ENCODE measurements at places on chromosomes 12 and 14.
A peak's percentile ranks its signal among the peaks of the same experiment; 100 is the strongest.

DNA sequence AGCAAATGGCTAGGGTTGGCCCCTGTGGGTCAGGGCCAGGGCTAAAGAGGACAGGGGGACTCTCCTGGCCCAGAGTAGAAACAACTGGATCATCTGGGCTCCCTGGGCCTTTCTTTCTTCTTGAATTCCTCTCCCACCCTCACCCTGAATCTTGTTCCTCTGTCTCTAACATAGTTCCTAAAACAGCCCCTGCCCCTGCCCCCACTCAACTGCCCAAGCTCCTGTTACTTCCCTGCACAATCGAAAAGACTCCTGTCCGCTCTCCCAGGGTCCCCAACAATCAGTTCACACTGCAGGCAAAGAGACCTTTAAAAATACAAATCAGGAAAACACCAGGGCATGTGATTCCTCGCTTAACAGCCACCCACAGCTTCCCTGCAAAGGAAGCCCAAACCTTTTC, 18.0 kb upstream of the ANKRD33 start:
- no peak for DNase-seq

DNA sequence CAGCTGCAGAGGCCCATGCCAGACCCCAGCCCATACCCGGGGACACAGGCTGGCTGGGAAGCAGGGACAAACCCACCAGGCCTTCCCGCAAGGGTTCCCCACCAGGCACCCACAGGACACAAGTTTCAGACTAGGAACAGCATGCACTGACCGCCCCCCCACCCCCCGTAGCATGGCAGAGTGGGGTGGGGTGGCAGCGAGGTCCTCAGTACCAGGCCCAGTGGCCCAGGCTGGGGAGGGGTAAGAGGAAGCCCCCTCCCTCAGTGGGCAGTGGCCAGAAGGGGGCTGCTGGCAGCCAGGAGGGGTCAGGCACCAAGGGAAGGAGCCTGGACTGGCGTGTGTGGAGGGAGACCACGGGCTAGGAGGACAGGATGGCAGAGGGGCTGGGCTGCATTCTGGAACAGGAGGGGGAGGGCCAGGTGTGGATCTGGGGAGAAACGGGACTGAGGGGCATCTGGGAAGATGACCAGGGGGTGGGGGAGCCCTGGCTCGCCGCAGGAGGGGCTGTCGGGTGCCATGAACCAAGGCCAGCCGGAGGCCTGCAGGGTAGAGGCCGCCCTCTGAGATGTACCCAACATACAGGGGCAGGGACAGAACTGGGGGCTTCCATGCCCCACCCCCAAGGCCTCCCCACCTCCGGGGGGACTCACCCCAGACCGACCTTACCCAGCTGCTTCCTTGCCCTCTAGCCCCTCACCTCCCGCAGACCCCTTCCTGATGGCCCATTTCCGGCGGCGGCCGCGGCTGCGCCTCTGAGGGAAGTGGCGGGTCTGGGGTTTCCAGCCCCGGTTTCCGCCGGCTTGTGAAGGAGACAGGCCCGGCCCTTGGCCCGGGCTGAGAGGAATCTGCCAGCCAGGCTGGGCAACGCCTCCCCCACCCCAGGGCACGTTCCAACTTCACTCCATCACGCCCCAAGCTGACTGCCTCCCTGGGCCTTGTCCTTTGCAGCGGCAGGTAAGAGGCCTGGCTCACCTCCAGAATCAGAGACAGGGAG, 5.6 kb upstream of the JAG2 start:
- DNase-seq: peak; percentile 39

DNA sequence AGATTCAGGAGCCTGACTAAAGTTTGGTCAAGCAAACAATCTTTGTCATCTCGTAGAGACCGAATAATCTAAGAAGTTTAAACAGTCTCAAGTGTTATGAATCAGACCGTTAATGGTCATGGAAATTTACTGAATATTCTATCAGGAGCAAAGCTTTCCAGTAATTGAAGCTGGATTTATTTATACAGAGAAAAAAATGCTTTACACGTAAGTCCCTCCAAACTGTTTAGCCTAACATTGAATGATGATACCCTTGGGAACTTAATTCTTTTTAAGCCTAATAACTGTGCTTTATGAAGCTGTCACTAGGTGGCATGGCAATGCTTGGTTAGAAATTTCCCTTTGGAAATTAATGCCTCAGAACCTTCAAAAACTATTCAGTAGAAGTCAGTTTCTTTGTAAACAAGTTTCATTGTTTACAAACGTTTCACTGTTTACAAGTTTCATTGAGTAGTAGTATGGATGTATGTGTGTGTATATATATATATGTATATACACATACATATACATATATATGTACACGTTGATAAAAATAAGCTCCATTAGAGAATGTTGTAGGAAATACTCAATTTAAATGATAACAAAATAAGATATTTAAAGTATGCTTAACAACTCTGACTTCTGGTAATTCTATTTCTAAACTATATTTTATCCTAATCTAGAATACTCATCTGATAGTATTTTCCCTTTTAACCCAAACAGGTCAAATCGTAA, 32.1 kb downstream of the DEPDC4 start:
- peak; percentile 6 for DNase-seq

- DNase-seq: no peak
Observed at GRCh38 chr12:25058658-25059058, 109.8 kb upstream of the BCAT1 start.

DNA sequence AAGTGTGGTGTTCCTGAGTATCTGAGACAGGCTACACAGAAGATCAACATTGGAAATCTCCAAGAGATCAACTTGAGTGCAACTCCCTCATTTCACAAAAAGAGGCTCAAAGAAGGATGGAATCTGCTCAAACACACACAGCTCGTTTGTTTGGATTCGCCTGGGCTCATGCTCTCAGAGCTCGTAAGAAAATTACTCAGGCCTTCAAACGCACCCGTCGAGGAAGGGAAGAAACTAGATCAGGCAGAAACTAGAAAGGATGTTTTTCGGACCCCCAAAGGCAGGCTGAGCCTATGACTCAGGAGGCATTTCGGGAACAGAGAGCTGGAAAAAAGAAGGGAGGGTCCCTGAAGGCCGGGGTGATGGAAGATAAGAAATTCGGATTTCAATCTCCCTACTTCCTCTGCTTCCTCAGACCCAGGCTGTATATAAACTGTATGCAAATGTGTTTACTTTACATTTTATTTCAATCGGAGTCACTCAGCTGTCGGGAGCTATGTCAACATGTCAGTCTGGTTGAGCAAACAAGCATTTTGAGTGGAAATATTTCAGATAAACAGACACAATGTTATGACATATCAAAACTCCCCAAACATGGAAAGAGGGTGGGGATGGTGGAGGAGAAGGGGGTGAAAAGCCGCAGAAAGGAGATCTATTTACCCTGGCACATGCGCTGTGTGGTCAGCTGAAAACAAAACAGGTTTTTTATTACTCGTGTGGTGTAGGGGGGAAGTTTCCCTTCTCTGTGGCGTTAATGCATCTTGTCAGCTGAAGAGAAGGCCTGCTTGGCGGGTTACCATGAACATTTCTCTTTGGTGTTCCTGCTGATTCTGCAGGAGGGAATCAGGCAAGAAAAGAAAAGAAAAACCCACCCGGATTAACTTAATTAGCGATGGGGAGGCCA, 129.1 kb upstream of the TBX3 start:
- DNase-seq: no peak

GRCh38 chr14:67734675-67735074, 33.0 kb downstream of the RDH12 start:
- DNase-seq: no peak

DNA sequence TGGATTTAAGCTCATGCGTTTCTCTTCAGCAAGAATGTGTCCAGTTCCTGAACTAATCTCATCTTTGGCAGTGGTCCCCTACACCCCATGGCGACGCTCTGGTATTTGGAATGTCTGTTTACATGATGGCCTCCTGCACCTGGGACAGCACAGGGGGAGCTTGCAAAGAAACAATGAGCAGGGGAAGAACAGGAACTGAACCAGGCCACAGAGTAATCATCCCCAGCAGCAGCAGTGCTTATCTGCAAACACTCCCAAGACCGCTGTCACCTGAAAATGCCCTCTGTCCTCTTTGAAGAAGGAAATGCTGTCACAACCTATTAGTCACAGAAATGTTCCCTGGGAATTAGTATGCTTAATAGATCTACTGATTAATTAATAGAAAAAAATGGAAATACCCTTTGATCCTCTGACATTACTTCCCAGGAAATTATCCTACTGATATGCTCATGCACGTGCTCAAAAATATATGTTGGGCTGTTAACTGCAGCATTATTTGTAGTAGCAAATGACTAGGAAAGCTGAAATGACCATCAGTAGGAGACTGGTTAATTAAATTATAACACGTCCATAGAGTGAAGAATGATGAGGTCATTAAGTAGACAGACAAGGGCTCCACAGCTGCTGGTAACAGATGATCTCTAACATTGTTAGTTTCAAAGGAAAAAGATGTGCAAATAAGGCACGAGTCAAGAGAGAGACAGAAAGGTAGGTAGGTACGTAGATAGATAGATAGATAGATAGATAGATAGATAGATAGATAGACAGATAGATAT, 279.3 kb upstream of the FLRT2 start:
- no peak for DNase-seq

GRCh38 chr12:70247653-70248199, 4.5 kb downstream of the CNOT2 start:
- DNase-seq: no peak

- no peak for DNase-seq
Observed at GRCh38 chr12:47364261-47364660, 284.5 kb upstream of the AMIGO2 start.

DNA sequence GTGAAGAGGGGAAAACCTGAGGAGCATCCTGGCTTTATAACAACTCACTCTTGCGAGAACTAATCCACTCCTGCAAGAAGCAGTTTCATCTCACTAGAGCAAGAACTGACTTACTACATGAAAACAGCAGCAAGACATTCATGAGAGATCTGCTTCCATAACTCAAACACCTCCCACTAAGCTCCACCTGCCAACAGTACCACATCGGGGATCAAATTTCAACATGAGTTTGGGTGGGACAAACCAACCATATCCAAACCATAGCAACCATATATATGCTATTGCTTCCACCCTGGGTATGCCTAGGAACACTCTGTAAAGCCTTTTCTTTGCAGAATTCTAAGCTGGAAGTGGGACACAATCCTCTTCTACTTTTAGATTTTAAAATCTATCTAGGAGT, 13.9 kb upstream of the AVPR1A start:
- no peak for DNase-seq

- no peak for DNase-seq
Observed at GRCh38 chr14:54589843-54590242, 22.9 kb downstream of the SAMD4A start.

DNA sequence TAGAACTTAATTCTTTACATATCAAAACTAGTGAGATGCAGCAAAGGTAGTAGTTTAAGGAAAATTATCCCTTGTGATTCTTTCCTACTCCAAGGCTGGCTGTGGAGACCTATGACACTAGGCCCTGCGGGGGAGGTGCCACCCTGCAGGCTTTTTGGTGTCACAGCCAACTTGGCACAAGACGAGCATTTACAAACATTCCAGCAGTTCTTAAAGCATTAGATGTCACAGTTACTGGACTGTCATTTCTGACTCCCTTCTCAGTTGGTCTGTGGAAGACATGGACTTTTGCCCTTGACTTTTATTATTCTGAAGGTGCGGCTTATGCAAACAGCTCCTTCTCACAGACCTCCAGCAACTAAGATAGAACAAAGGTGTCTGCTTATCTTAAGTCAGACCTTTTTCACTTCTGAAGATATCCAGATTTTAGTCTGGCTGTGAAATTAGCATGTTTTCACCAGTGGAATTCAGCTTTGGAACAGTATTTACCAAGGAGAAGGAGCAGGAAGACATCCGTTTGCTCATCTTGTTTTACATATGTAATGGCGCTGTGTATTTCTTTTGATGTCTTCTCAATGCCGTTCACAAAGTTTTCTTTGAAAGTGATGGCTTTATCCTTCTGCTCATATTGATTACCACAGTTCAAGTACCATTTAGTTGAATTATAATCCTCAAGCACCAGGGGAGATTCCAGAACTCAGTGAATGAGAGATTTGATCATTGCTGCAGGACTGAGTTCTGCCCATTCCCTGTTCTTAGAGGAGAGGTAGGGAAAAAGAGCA, 17.9 kb downstream of the SRGAP1 start:
- no peak for DNase-seq

GRCh38 chr12:93778306-93778705, 101.1 kb downstream of the CRADD start:
- no peak for DNase-seq

DNA sequence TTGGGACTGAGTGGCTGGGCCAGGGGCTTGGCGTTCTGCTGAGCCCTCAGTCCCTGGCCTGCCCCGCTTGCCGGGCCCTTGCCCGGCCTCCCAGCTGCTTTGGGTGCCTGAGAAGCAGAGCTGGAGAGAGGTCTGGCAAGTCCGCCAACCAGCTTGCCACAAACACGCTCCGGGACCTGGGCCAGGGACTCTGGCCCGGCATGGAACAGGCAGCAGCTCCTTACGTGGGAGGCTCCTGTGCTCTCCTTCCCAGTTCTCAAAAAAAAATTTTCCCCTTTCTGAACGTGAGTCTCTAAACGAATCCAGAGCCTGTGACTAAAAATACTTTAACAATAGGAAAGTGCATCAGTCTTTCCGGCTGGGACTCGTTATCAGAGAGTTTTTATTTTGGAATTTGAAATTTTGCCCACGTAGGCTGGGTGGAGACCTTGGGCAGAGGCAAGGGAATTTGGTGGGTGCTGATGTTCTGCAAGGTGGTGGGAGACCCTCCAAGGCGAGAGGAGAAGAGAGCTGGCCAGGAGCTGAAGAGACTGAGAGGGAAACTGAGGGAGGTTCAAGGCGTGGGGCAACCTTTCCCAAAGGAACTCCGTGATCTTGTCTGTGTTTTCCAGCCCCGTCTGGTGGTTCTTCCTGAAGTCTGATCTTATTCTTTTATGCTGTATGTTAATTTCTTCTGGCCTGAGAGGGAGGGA, 6.8 kb upstream of the NR4A1 start:
- no peak for DNase-seq

DNA sequence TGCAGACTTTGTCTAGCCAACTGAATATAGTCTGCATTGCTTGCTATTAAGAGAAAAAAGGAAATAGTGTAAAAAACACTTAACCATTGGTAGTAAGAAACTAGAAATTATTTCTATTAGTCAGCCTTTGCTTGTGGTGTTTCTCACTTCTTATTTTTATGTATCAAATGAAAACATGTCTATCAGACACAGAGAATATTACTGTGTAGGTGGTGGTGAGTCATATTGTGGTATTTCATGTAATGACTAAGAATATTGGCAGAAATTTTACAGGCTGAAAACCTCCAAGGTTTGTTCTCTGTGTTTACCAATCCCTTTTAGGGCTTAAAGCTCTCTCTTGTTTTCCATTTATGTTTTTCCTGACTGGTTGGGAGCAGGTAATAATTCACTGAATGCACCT, 87.2 kb downstream of the DAAM1 start:
- no peak for DNase-seq

- DNase-seq: no peak
Observed at GRCh38 chr14:105340821-105341733, 26.5 kb downstream of the PACS2 start.

- no peak for DNase-seq
Observed at GRCh38 chr14:93018366-93018765, 95.4 kb downstream of the CHGA start.

GRCh38 chr14:76314521-76315034, 61.4 kb upstream of the ESRRB start:
- DNase-seq: no peak

Data from stimulated activated CD4-positive, alpha-beta T cell treated with anti-CD3 and anti-CD28 coated beads, Interleukin-4, amount 100 ng/mL, for 24 hours (primary cell).